ENCODE measurements at places on chromosomes 2 and 18.

GRCh38 chr2:40168032-40168431 lies 283.9 kb downstream of the SLC8A1 start:
- peak; percentile 47 for DNase-seq

DNA sequence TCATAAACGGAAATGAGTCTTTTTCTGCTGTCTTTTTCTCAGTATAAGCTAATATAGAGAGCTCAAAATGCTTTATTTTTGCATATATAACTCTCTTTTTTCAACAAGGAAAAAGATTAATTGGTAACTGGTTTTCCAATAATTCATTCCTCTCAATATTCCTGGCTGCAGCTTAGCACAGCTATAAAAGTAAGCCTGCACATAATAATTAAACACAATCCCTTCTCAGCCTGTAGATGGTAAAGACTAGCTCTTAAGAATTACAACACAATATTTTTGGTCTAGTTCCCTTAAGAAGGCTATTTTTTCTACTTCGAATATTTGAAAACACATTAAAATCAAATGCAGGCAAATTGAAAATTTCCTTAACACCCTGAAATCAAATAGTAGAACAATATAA lies 258.0 kb downstream of the DOK6 start:
- DNase-seq = no peak

DNA sequence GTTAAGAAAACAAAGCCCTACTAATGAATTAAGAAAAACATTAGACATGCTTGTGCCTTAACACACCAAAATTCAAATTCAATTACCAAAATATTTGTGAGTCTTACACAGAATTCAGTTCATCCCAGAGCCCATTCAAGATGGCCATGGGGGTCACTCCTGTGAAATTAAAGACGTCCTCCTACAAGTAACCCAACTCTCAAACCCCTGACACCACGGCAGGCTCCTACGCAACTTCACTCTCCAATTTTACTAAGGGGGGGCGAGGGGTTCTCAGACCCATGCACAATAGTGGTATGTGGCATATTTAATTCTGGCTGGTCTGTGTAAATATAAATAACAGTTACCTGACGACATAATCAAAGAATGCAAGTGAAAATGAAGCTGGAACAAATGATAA lies 5.0 kb downstream of the ZNF516 start:
- DNase-seq = no peak

DNA sequence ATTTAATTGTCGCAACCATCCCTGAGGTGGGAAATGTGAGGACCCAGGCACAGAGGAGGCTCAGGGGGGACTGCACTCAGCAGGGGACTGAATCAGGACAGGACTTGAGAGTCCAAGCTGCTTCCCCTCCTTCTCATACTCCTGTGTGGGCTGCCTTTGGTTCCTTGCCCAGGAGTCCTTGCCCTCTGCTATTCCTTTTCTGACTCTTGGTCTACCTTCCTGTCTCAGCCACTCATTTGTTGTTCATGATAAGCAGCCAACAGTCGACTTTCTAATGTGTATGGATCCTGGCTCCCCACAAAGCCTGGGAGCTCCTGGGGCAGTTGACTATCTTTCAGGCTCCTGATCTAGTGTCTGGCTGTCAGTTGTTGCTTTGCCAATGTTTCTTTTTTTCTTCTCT lies 28.3 kb downstream of the GATA6 start:
- DNase-seq = no peak
